ENCODE measurements at places on chromosomes 3 and 15.
A peak's percentile ranks its signal among the peaks of the same experiment; 100 is the strongest.

DNA sequence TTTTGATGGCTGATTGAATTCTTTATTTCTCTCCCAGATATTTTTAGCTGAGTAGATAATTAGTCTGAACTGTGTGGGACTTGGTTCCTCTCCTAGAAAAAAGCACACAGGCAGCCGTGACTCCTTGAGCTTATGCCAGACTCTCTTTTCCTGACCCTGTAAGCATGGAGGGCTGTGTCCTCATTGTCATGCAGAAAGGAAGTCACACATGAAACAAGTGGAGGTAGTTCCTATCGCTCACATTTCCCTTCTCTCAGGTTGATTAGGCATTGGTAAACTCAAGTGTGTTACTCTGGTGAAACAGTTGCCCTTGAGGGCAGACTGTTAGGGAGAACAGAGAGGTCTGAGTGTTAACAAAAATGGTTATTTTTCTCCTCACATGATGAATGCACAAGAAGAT lies 6.3 kb upstream of the RTP4 start:
- no peak for DNase-seq

GRCh38 chr15:97071668-97072067 lies 741.2 kb downstream of the NR2F2 start:
- DNase-seq, result no peak

GRCh38 chr3:187802203-187802927 lies 57.1 kb upstream of the BCL6 start:
- DNase-seq, result no peak

GRCh38 chr3:112090887-112091586 lies 4.8 kb downstream of the C3orf52 start:
- peak; percentile 87 for DNase-seq

DNA sequence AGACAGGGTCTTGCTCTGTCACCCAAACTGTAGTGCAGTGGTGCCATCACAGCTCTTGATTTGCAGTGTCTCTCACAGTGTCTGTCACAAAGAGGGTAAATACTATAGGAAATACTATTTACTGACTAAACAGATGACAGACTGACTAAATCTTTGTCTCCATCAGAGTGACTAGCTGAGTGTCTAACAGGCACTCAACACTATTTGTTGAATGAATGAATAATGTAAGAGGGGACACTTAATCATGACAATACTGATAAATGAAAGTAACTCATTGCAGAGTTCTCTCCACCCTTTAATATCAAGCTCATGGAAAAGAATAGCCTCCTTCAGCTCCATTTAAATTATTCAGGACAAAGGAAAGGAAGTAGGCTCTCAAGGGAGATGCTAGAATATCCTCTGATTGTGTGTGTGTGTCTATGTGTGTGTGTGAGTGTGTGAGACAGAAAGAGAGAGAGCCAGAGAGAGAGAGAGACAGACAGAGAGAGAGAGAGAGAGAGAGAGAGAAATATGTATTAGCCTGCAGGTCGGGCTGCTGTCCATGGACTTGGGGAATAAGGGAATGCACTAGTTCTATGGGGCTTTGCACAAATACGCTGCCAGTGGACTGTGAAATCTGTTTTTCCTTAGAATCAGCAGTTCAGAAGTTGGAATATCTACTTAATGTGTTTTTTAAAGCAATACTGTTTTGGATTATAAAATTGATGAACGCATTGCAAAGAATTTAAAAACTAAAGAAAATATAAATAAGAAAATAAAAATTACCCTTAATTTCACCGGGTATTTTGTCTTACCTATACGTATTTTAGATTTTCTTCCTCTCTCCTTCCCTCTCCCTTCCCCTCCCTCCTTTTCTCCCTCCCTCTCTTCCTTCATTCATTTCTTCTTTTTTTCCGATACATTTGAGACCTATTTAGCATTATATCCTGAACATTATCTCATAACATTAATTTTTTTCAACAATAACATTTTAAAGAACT lies 132.9 kb upstream of the LRIG1 start:
- DNase-seq, result no peak

DNA sequence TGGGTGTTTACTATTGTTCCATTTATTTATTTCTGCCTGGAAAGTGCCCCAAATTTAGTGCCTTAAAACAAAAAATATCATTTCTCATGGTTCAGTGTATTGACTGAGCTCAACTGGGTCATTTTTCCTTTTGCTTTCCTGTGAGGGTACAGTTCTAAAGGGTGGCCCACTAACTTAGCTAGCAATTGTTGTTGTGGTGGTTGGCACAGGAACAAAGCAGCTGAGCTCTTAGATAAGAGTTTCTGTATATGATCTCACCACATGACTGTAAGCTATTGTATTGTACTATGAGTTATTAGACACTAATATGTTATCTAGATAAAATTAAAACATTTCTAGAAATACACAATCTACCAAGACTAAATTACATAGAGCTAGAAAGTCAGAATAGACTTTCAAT lies 1283.7 kb downstream of the OTOL1 start:
- no peak for DNase-seq

- no peak for DNase-seq
Observed at GRCh38 chr3:57150113-57150581, 15.0 kb downstream of the IL17RD start.

GRCh38 chr3:12796171-12797123 lies at the start of gene CAND2:
Gene CAND2, plus strand, starts transcription at chr3:12796680. Its CDS starts 41 bp downstream, at chr3:12796721.
- peak; percentile 70 for DNase-seq

GRCh38 chr3:31636694-31637442 lies 104.1 kb downstream of the STT3B start:
- DNase-seq, result no peak

- no peak for DNase-seq
Observed at GRCh38 chr3:123169492-123169929, 32.2 kb upstream of the SEC22A start.

DNA sequence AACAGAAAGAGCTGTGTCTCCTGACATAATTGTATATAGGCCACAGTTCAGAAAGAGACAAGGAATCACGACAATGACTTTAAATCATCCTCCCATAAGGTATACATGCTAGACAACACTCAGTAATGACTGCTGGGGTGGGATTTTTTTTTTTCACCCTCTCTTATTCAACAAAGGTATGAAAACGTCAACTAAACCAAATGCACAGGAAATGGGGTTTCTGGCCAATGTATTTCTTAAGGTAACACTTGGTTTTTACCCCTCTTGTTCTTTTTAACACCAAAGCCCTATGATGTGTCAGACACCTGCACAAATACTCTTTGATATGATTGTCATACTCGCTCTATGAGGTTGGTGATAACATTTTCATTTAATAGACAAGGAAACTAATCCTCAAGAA lies 78.3 kb downstream of the MCF2L2 start:
- DNase-seq, result no peak

DNA sequence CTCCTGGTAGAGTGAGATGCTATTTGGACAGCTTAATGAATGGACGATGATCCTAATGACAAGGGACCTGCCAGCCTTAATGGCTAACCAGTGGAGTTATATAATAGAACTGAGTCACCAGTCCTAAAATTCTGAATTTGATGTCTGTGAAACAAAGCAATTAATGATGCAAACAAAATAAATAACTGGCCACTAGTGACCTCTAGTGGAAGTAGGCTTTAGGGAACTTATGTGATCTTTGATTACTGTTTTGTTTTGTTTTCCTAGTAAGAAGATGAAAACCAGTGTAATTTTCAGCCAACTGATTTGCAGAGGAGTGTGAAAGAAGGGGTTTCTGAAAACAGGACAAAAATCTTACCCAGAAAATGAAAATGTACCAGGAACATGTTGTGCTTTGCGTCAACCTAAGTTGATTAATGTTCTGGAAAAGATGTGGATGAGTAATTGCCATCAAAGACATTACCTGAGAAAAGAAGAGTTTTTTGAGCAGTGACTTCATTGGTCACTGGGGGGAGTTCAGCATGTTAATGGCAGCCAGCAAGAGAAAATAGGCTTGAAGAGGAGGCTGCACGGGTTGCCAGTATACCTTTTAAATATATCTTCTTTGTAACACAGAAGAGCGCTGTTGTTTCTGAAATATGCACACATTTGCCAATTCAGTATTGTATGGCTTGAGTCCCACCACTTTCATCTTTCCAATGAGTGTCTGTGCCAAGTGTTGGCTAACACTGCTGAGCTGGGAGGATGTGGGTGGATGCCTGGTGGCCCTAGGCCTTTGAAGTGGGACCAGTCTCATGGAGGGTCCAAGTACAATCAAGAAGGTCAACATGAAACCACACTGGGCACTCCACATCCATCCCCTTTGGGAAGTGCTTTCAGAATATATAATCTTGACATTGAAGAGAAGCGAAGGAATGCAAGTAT lies 9.3 kb downstream of the VEPH1 start:
- no peak for DNase-seq

DNA sequence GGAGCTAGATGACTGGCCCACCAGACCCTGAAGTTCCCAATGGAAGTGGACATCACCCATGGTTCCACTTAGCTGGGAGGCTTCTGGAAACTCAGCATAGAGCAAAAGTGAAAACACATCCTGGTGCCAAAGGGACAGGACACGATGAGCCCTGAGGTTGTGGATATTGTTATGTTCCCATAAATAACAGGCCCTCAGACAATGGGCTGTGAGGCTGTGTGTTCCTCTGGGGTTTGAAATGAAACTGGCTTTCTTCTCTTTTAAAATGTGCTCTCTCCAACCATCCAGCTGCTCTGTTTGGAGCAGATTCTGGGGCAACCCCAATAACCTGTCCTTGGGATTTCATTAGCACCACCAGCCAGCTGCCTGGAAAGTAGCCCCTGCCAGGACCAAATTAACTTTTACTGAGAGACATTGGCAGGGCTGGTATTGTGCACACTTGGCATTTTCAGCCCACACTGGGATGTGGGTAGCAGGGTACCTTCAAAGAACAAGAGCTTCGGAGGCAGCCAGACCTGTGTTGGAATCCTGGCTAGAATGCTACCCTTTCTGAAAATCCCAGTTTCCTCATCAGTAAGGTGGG lies 97.5 kb downstream of the DNAJB8 start:
- DNase-seq, result no peak

- no peak for DNase-seq
Observed at GRCh38 chr15:84960391-84961113, 21.1 kb upstream of the PDE8A start.

GRCh38 chr3:64048631-64049061 lies 25.4 kb upstream of the PSMD6 start:
- peak; percentile 66 for DNase-seq

GRCh38 chr3:170128977-170129431 lies 52.5 kb downstream of the PHC3 start:
- no peak for DNase-seq

- DNase-seq, result peak; percentile 90
Observed at GRCh38 chr15:64731012-64731804, 44.2 kb downstream of the RBPMS2 start.

DNA sequence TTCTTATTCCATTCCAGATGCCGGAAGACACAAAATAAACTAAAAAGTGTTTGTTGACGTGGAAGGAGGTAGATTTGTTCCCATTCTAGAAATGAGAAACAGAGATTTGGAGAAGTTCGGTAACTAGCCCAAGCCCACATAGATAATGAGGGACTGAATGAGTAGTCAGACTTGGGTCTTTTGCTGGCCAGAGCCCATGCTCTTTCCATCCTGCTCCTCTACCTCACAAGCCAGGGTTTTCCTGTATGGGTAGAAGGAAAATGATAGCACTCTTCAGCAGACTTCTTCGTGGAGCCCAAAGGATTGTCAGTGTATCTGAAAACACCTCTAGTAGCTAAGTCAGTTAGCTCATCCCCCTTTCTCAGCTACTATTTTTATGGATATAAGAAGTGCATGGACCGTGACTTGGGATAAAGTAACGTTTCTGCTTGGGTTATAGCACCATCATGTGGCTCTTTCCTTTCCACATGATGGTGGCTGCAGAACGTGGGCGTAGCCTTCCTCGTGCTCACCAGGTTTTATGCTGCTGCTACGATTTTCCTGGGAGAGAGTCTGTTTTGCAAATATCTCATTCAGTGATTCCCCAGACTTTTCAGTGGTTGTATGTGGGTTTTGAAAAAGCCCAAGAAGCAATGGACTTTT lies 84.6 kb downstream of the DGKG start:
- no peak for DNase-seq

DNA sequence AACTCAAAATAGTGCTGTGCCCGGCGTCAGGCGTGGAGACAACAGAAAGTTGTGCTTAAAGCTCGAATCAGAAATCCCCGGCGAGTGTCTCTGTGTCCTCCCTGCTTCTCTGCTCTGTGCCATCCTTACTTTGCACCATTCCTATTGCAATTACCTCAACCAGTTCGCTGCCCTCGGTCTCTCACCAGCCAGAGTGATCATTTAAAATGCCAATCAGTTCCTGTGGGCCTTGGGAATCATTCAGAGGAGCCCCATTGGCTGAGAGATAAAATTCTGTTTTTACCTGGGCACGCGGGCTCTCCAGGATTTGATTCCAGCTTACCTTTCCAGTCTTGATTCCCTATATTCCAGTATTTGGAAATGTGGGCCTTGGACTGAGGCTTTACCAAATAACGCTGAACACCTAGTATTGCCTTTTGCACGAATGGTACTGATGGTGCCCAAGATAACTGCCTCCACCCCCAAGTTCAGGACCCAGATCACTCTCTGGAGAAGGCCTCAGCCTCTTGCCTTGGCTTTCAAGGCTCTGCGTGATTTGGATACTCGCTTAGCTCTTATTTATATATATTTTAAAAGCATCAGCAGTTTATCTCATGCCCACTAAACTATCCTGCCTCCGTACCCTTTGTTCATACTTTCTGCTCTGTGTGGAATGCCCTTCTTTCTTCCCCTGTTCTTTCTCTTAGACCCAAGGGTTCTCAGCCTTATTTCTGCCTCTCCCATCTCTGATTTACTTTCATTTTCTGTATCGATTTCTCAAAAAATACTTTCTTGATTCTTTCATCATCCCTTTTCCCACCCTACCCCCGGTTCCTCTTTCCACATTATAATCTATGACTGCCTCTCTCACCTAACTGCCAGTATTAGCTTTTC lies 863 bp downstream of the PSMA4 start:
- no peak for DNase-seq

GRCh38 chr3:172134352-172134751 lies 95.0 kb downstream of the FNDC3B start:
- DNase-seq, result no peak

DNA sequence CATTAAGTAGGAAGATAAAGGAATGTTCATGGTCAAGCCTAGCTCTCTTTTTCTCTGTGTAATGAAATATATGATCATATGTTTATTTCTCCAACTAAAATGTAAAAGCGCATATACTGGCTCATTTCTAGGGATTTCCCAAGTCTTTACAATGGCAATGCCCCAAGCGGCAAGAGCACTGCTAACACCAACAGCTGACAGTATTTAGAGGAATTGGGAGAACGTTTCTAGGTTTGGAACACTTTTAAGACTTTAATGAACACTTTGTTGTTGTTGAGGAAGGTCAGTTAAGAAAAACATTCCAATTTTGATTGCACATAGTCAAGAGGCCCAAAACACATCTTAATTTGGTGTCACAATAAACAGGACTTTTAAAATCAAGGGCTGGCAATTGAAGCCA lies 132.7 kb downstream of the ATP8B4 start:
- DNase-seq, result no peak

GRCh38 chr3:55269096-55269495 lies 218.0 kb downstream of the WNT5A start:
- DNase-seq, result no peak

DNA sequence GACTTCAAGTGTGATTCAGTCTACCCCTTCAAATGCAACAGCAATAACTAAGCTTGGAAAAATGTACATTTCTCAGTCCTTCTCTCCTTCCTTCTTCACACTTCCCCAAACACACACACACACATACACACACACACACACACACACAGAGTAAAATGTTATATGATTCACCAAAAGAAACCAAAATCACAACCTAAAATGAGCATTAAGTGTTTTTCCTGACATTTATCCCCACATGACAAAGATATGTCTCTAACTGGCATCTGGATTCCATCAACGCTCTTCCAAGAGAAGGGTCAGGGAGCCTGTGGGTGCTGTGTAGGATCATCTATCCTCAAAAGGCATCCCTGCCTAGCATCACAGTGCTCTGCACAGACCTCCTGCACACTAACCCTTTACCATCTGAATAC lies 21.0 kb downstream of the PDZRN3 start:
- peak; percentile 80 for DNase-seq
